Germinal center (tissue), 1 donor: ENCODE measurements at places on chromosomes 5 and 9.

DNA sequence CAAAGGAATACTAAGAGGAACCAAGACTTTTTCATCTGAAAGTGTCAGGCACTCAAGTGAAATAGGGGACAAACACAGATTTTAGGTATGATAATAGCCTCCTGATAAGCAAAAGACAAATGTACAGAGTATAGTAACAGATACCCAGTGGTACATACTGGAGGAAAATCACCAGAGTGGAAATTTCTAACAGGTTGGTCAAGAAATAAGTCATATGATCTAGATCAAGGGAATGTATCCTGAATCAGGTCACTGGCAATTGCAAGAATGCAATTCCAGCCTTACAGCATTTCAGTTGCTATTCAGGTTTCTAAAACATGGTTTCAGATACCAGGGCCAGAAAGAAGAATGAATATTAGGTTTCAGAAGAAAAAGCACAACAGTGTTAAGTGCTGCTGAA, 82.2 kb upstream of the SLCO6A1 start:
- DNase-seq = no peak

DNA sequence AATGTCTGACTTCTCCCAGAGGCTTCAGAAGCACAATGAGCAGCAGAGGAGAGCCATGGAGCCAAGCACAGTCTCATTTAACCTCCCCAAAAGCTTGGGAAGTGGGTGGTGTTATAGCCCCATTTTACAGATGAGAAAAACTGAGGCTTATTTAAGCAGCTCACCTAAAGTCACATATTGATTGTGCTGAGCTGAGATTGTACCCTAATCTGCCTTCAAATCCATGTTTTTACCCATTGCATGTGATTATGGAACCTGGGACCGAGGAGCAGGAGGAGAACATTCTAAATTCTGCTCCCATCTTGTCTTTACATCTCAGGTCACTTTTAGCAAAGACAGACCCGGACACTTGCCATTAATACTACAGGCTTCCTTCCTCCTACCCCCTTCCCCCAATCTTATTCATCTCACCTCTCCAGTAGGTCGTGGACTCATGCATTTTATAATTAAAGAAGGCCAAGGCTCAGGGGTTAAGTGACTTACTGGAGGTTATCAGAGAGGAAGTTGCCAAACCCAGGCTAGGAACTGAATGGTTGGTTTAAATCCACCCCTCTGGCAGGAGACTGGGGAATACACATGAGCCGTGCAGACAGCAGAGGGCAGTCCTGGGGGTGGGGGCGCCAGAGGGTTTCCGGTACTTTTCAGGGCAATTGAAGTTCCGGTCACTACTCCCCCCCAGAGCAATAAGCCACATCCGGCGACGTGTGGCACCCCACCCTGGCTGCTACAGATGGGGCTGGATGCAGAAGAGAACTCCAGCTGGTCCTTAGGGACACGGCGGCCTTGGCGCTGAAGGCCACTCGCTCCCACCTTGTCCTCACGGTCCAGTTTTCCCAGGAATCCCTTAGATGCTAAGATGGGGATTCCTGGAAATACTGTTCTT, 51.0 kb upstream of the IL17B start:
- DNase-seq = no peak

GRCh38 chr5:161975350-161975749, 92.2 kb upstream of the GABRG2 start:
- DNase-seq = no peak

GRCh38 chr5:110784901-110785300, 46.1 kb downstream of the SLC25A46 start:
- no peak for DNase-seq

GRCh38 chr9:12739014-12739652, 35.7 kb upstream of the LURAP1L start:
- DNase-seq = no peak

- DNase-seq = no peak
Measured at GRCh38 chr5:80712919-80713318, 58.1 kb upstream of the DHFR start.

- DNase-seq = no peak
Measured at GRCh38 chr9:98502976-98503325, 205.8 kb downstream of the GABBR2 start.

DNA sequence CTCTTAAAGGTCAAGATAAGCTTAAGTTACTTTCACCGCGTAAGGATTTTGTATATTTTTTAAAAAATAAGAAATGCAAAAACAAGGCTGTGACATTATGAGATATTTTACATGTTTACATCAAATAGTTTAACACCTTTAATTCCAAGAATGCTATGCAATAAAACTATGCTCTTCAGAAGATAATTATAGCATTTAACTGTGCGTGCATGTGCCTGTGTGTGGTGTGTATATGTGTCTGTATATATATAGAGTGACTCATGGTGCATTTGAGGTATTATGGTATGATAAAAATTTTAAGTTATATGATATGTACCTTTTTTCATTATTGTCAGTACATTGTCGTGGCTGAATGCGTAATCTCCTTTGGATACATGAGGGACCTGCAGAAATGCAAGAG, 539.3 kb downstream of the PDE4D start:
- no peak for DNase-seq

GRCh38 chr9:70042461-70043215, 1.0 kb upstream of the MAMDC2 start:
- DNase-seq = no peak

GRCh38 chr5:134541736-134542376, 16.4 kb downstream of the JADE2 start:
- DNase-seq = no peak

DNA sequence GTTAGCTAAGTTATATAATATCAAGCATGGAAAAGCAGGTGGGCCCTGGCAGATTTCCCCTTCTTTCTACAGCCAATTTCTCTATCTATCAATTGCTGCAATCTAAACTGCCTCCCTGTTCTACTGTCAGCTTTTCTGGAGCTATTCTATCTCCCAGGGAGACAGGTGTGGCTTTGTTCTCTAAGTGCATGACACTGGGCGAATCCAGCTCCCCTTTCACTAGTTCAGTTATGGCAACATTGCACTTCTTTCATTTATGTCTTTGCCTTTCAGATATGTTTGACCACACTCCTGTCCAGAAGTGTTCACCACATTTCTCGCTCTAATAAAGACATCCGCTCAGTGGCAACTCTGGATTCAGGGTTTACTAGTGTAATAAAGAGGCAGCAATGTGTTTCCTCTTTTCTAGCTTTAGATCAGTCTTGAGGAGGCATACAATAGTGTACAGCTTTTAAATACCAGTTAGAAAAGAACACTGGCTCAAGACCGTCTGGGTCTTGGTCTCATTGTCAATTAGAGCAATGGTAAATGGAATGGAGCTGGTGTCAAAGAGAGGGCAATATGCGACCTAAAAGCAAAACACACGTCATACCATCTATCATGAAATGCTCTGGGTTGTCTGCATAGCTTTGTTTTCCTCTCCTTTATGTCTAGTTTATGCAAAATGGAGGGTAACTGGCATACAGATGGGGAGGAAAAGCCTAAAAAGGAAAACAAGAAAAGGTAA, 197.0 kb downstream of the SLF1 start:
- no peak for DNase-seq

GRCh38 chr9:78396087-78396486, 99.2 kb downstream of the PSAT1 start:
- DNase-seq = no peak

- DNase-seq = no peak
Measured at GRCh38 chr9:121266906-121267650, 884 bp upstream of the GSN start.

- DNase-seq = no peak
Measured at GRCh38 chr9:35426627-35427026, 63.3 kb upstream of the RUSC2 start.

DNA sequence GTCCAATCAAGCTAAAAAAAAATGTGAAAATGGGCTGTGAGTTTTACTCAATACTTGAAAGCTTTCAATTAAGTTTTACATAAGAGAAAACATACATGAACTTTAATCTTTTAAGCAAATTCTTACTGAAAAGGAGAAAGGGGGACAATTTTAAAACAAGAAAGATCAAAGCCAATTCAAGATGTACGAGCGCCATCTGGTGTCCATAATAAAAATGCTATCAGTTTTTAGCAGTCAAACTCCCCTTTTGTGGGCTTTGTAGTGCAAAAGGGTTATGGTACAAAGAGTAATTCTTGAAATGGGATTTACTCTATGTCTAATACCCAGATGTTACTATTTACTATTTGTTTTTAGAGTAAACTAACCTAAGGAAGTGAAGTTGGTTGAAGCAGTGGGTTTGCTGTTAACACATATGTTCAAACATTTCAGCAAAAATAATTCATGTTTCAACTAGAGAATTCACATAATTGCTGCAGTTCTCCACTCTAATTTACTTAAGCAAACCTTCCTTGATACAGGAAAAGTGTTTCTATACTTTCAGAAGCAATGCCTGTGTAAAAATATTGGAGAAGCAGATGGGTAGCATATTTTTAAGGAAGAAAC, 228.2 kb upstream of the TYRP1 start:
- DNase-seq = no peak

DNA sequence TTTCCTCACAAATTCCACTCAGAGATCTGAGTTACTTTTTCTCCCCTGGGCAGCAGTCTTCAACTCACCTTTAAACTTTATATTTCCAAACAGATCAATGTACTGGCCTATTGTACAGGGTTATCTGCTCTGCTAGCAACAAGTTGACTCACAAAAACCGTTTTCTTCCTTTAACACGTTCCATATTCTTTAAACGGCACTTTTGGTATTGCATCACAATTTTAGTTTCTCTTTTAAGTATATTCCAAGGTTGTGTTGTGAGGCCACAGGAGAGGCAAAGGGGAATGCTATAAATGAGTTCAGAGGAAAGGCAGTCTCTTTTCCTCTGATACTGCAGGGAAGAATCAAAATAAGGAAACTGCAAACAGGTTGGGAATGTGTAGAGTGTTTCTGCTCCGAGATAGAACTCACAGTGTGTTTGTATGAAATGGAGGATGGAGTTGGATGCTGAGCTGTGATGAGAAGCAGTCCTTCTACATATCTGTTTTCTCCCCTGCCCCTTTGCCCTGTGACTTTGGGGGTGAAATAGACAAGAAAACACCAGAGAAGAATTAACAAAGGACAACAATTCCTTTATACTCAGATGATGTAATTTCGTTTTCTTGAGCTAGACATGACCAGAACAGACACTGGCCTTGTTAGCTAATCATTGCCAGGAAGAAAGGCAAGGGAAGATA, 9.9 kb upstream of the ALDOB start:
- DNase-seq = no peak

DNA sequence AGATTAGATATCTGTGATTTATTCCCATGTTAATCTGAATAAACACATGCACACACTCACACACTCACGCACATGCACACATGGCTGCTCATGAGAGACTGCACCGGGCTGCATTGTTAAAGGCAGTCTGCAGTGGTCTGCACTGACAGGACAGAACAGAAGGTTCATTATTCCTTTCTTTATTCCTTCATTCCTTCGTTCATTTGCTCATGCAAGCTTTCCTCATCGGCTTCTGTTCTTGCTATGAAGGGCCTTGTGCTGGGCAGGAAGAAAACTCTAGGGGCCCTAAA, 41.4 kb upstream of the FSTL4 start:
- DNase-seq = no peak

DNA sequence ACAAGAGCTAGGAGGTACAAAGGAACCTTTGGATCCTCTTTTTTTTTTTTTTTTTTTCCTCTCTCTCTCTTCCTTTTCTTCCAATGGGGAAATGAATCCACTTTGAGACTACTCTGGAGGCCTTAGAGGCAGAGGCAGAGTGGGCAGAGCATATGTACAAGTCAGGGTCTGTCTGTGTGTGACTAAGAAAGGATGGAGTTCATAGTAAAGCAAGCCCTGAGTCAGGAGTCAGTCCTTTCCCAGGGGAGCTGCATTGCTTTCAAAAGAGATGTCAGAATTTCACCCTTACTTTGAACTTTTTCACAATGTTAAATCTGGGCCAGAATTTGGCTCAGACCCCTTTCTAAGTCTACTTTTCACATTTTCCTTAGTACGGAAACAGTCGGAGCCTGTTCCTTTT, 792.4 kb upstream of the C9orf72 start:
- DNase-seq = no peak

- no peak for DNase-seq
Measured at GRCh38 chr5:65481171-65481581, 544 bp downstream of the ADAMTS6 start.

DNA sequence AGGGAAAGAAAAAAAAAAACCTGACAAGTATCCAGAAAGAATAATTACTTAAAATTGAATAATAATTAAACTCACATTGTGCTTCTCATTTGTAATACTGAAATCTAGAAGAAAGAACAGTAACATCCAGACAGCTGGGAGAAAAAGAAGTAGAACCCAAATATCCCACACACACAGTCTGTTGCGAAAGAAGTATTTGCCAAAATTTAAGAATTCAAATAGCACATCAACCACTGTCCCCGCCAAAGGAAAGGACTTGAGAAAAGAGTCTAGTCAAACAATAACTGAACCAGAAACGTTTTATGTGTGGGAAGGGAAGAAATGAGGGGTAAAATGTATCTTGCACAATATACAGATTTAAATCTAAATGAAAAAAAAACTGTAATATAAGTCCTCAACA, 202.8 kb downstream of the MLLT3 start:
- no peak for DNase-seq
